Heart left ventricle (tissue), 16 donors: ENCODE measurements at places on chromosomes 2 and 18. TPM values are rescaled to one million over a fixed set of nuclear protein-coding genes. Genes with fewer than 3 reads are reported as not detected.

GRCh38 chr18:46213295-46213694, 109.1 kb downstream of the HAUS1 start:
- no peak overlapping the region for H3K27ac ChIP-seq
- no peak overlapping the region for H3K4me3 ChIP-seq
- H3K4me1 ChIP-seq = peaks cover 35% of the 10 kb centered on the region

- no peaks in the 10 kb centered on the region for H3K36me3 ChIP-seq
- no peak overlapping the region for H3K27ac ChIP-seq
- no peak for DNase-seq
- H3K27me3 ChIP-seq = no peaks in the 10 kb centered on the region
- H3K4me3 ChIP-seq = no peak overlapping the region
Measured at GRCh38 chr2:240961910-240962299, 36.5 kb upstream of the SNED1 start.

DNA sequence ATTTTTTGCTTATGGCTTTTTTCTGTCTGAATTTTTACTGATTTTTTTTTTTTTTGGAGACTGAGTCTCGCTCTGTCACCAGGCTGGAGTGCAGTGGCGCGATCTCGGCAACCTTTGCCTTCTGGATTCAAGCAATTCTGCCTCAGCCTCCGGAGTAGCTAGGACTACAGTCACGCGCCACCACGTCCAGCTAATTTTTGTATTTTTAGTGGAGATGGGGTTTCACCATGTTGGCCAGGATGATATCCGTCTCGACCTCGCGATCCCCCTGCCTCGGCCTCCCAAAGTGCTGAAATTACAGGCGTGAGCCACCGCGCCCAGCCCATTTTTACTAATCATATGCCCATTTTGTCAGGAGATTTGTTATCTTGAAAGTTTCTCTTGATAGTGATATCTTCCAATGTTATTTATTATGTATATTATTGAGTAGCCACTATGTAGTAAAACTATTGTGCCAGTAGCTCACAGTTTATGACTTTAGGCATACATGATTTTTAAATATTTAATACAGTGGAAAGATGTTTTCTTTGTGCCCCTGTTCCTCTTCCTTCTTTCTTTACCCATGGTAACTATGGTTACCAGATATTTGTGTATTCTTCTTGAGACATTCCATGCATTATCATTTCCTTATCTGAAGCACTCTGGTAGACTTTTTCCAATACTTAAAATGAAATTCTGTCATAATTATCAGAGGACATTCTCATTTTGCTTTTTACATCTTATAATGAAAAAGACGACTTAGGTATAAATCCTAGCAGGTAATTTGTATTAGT, 2.1 kb downstream of the HAT1 start:
- H3K4me3 ChIP-seq = no peak overlapping the region
- DNase-seq = no peak
- H3K27ac ChIP-seq = no peak overlapping the region
- H3K4me1 ChIP-seq = peaks cover 23% of the 10 kb centered on the region
- H3K36me3 ChIP-seq = peaks cover 35% of the 10 kb centered on the region

- H3K36me3 ChIP-seq = no peaks in the 10 kb centered on the region
- H3K27me3 ChIP-seq = no peaks in the 10 kb centered on the region
Measured at GRCh38 chr2:11309706-11310105, 34.7 kb downstream of the ROCK2 start.

- H3K27me3 ChIP-seq = no peaks in the 10 kb centered on the region
- peaks cover 16% of the 10 kb centered on the region for H3K36me3 ChIP-seq
- H3K4me1 ChIP-seq = peaks cover 7% of the 10 kb centered on the region
- H3K4me3 ChIP-seq = no peak overlapping the region
- H3K27ac ChIP-seq = no peak overlapping the region
- no peak for DNase-seq
Measured at GRCh38 chr2:187349326-187349944, 98.6 kb downstream of the CALCRL start.

DNA sequence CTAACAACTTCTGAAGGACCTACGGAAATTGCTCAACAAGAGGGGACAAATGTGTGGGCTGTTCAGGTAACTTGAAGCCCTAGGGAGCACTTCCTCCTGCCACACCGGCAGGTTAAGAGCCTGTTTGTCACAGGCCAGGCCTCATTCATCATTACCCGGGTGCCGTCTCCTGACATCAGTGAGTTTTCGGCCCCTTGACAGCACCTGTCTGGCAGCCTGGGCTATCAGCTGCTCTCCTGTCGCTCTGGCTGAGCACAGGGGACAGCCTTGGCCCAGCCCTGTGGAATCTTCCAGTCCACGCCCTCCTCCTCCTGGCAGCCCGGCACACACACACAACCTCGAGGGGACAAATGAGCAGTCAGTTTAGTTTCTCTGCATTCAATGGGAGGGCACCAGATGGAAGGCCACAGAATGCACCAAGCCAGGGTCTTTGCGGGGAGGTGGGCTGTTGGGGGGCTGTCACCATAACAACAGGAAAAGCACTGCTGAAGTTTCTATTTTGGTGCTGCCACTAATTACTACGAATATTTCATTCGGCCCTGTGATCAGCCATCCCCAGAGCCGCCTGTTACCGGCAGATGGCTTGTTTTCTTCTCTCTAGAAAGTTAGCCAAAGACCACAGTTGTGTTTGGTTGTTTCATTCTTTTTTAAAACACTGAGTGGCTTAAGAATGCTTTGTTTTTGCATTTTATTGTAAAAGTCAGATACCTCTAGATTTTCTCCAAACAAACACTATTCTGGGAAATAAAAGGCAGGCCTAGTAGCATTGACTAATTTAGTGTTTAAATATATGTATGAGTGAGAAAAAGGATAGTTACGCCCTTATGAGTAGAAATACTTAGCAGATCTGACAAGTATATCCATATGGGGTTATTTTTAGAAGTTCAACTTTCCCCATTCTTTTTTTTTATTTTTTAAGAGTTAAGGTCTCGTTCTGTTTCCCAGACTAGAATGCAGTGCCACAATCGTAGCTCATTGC, 189.9 kb upstream of the NDUFV2 start:
- H3K36me3 ChIP-seq = no peaks in the 10 kb centered on the region
- DNase-seq = no peak
- no peak overlapping the region for H3K4me3 ChIP-seq
- no peaks in the 10 kb centered on the region for H3K4me1 ChIP-seq

DNA sequence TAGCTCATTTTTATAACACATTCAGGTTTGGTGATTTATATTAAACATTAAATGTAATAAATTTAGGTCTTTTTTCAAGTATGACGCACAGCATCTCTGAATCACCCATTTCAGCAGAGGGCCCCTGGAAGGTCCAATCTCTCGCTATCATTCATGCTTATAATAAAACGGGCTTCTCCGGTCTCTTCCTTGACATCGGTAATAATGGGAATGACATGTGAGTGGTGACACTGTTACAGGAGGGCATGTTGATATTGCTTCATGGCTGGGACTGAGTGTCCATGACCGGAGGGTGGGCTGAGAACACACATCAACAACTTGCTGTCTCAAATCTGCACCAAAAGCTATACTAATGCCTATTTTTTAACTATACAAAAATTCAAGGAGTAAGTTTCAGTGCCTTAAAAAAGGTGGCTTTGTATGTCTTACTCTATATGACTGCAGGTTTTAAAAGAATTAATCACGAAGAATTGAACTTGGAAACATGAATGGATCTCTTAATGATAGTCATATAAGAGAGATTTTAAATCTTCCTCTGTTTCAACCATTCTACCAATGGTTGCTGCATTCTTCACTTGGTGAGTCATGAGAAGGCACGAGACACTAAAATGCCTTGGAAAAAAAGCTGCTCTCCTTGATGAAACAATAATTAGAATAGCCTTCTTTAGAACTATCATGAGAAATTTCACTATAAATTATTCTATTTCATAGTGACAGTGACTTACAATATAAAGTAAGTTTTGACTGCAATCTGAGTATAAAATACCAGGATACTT, 101.9 kb upstream of the NRP2 start:
- H3K27ac ChIP-seq = no peak overlapping the region
- H3K27me3 ChIP-seq = no peaks in the 10 kb centered on the region
- no peaks in the 10 kb centered on the region for H3K4me1 ChIP-seq
- no peaks in the 10 kb centered on the region for H3K36me3 ChIP-seq

The CFAP221 gene
- polyA plus RNA-seq = 0.18 TPM

The LDAH gene
- polyA plus RNA-seq = 6.7 TPM
